ENCODE measurements at places on chromosomes 1 and 21.

DNA sequence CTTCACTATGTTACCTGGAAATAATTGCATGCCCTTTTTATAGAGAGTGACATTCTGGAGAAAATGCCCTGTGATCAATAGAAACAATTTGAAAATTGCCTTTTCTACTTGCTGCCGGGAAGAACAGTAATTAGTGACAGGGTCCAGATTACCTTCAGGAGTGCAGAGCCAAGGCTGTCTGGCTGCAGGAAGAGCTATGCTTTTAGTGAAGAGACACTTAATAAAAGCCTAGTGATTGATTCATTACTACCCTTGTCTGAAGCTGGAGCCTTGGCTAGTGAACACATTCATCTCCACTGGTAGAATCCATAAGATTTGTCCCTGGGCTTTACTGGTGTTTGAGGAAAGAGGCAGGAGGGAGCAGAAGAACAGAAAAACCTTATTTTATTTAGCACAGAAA is 12.9 kb upstream of the DNASE2B start:
- no peak overlapping the region for H3K27ac ChIP-seq
- H3K4me1 ChIP-seq, result no peaks in the 10 kb centered on the region
- H3K36me3 ChIP-seq, result no peaks in the 10 kb centered on the region

DNA sequence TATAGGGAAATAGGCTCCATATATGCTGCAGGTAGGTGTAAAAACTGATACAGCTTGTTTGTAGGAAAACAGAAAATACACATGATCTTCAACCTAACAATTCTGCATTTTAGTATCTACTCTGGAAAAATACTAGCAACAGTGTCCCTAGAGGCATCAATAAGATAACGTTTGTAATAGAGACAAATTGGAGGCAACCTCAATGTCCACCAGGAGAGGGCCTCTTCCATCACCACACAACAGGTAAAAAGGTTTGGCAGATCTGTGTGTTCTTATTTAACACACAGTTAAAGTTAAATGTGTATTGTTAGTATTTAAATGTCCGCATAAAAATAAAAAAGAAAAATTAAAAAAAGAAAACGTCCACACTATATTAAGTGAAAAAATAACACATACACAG is 5.4 kb downstream of the EIF2D start:
- H3K27ac ChIP-seq, result no peak overlapping the region
- peaks cover 34% of the 10 kb centered on the region for H3K36me3 ChIP-seq
- DNase-seq, result peak; percentile 36

- H3K4me3 ChIP-seq, result no peak overlapping the region
- DNase-seq, result no peak
- H3K36me3 ChIP-seq, result no peaks in the 10 kb centered on the region
Observed at GRCh38 chr1:17393230-17393629, 21.2 kb downstream of the PADI6 start.

DNA sequence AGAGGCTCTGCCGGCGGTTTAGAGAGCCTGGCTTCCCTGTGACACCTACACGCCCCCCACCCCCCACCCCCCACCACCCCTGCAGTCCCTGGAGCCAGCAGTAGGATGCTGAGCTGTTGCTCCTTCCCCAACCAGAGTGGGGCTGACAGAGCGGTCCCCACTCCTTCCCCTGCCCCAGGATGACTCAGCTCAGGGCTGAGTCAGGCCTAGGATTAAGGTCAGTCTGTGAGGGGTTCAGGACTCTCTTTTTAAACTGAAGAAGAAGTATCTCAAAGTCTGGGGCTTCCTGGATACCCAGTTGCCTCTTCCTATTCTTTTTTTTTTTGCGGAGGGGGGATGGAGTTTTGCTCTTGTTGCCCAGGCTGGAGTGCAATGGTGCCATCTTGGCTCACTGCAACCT is 19.1 kb downstream of the DMBX1 start:
- H3K4me1 ChIP-seq, result no peaks in the 10 kb centered on the region
- peaks cover 36% of the 10 kb centered on the region for H3K27me3 ChIP-seq
- no peak overlapping the region for H3K4me3 ChIP-seq
- H3K27ac ChIP-seq, result no peak overlapping the region
- no peak for DNase-seq

GRCh38 chr1:102977292-102977691 is 131.0 kb downstream of the COL11A1 start:
- H3K36me3 ChIP-seq, result no peaks in the 10 kb centered on the region
- H3K4me1 ChIP-seq, result no peaks in the 10 kb centered on the region
- H3K27ac ChIP-seq, result no peak overlapping the region
- no peak for DNase-seq

DNA sequence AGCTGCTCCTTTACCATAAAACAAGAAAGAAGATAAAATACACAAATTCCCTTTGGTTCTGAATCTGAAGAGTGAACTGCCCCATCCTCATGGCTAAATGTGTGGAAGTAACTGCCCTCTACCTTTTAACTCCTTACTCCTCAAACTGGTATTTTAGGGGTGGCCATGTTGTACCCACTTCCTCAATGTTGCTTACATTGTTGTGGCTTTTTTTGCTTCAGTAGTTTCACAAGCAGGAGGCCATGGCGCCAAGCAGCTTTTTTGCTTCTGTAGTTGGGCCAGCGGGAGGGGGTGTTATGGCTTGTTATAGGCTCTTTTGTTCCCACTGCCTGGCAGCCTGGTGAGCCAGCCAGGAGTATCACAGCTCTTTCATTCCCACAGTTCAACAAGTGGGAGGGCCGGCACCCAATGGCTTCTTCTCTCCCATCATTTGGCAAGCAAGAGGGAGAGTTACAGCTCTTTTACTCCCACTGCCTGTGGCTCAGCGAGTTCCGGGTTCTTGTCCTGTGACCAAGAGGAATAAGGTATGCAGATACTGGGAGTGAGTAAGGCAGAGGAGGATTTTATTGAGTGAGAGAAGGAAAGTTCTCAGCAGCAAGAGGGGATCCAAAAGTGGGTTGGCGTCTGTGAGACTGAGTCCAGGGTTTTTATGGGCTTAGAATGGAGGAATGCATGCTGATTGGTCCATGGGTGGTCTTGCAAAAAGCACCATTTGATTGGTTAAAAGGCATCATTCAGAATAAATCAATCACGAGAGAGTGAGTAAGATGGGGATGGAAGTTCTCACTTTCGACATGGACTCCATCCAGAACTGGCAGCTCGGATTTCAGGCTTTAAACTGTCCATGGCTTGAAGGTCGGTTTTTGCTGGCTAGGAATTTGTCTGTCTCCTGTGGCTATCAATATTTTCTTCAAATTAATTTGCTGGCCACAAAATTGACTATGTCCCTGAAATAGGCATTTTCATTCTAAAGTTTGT is 429.6 kb downstream of the HLX start:
- H3K4me1 ChIP-seq, result no peaks in the 10 kb centered on the region
- no peak for DNase-seq
- no peak overlapping the region for H3K4me3 ChIP-seq
- no peaks in the 10 kb centered on the region for H3K36me3 ChIP-seq
- no peaks in the 10 kb centered on the region for H3K27me3 ChIP-seq

- peaks cover 20% of the 10 kb centered on the region for H3K4me1 ChIP-seq
- H3K27me3 ChIP-seq, result peaks cover 9% of the 10 kb centered on the region
- no peak overlapping the region for H3K4me3 ChIP-seq
- H3K36me3 ChIP-seq, result no peaks in the 10 kb centered on the region
Observed at GRCh38 chr1:59290193-59290949, 6.5 kb upstream of the FGGY start.

- peaks cover 3% of the 10 kb centered on the region for H3K4me1 ChIP-seq
- no peak for DNase-seq
Observed at GRCh38 chr1:83994111-83994510, 4.8 kb downstream of the TTLL7 start.

GRCh38 chr1:93061895-93062792 is 16.9 kb upstream of the MTF2 start:
- DNase-seq, result peak; percentile 66
- no peaks in the 10 kb centered on the region for H3K36me3 ChIP-seq
- no peak overlapping the region for H3K4me3 ChIP-seq
- peaks cover 38% of the 10 kb centered on the region for H3K27me3 ChIP-seq
- no peak overlapping the region for H3K27ac ChIP-seq
- no peaks in the 10 kb centered on the region for H3K4me1 ChIP-seq

- no peak overlapping the region for H3K4me3 ChIP-seq
- no peaks in the 10 kb centered on the region for H3K4me1 ChIP-seq
- no peaks in the 10 kb centered on the region for H3K36me3 ChIP-seq
- no peak for DNase-seq
- no peaks in the 10 kb centered on the region for H3K27me3 ChIP-seq
- no peak overlapping the region for H3K27ac ChIP-seq
Observed at GRCh38 chr1:7119156-7119555, 333.9 kb downstream of the CAMTA1 start.

DNA sequence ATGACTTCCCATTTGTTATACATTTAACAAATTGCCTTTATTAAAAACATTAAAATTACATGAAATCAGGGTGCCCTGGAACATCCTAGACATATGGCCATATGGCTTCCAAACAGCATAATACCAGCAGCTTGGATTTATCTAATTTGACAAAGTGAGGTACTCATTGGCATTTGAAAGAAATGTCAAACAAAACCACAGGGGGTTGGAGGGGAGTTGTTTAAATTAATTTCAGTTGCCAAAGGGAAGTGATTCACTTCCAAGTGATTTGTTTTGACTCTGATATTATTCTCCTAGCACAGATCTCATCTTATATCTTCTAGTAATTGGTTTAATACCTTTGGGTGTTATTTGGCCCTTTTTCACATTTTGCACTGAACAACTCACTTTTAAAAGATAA is 24.5 kb upstream of the POU2F1 start:
- H3K4me1 ChIP-seq, result no peaks in the 10 kb centered on the region
- no peak overlapping the region for H3K4me3 ChIP-seq
- DNase-seq, result no peak
- H3K27me3 ChIP-seq, result peaks cover 6% of the 10 kb centered on the region
- H3K27ac ChIP-seq, result no peak overlapping the region

DNA sequence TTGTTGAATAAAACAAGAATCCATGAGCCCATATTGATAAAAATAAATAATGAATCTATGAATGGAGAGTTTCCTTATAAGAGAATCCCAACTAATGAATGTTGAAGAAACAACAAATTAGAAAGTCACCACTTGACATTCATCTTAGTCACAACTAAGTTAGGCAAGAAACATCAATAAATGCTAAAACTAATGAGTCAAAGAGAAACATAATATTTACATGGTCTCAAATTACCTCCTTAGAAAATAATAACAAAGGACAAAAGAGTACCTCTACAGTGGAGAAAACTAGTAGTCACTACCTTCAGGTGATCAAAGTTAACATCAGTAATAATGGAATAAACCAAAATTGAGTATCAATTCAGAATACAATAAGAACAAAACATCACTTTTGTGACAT is 93.5 kb downstream of the AKT3 start:
- no peak overlapping the region for H3K4me3 ChIP-seq
- no peak for DNase-seq
- H3K27ac ChIP-seq, result no peak overlapping the region
- no peaks in the 10 kb centered on the region for H3K27me3 ChIP-seq
- peaks cover under 1% of the 10 kb centered on the region for H3K4me1 ChIP-seq

GRCh38 chr1:59971464-59971911 is 44.9 kb upstream of the CYP2J2 start:
- peak; percentile 60 for DNase-seq
- H3K36me3 ChIP-seq, result no peaks in the 10 kb centered on the region
- peaks cover 4% of the 10 kb centered on the region for H3K4me1 ChIP-seq
- no peak overlapping the region for H3K27ac ChIP-seq

DNA sequence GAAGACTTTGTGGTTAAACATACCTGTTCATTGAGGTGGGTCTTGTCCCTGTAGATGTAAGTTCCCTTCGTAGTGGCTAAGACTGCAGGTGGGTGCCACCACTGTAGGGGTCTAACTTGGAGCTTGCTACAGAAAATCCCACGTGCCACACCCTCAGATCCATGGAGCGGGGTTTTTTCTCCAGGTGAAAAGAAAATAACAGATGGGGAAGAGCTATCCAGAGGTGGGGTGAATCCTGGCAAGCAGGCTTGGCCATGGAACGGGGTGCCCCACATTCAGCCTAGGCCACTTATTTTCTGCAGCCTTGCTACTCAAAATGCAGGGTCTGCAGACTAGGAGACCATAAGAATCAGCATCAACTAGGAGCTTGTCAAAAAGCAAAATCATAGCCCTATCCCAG is 24.0 kb downstream of the EXOC8 start:
- no peak overlapping the region for H3K4me3 ChIP-seq
- no peaks in the 10 kb centered on the region for H3K4me1 ChIP-seq
- peaks cover 10% of the 10 kb centered on the region for H3K27me3 ChIP-seq
- no peak overlapping the region for H3K27ac ChIP-seq

DNA sequence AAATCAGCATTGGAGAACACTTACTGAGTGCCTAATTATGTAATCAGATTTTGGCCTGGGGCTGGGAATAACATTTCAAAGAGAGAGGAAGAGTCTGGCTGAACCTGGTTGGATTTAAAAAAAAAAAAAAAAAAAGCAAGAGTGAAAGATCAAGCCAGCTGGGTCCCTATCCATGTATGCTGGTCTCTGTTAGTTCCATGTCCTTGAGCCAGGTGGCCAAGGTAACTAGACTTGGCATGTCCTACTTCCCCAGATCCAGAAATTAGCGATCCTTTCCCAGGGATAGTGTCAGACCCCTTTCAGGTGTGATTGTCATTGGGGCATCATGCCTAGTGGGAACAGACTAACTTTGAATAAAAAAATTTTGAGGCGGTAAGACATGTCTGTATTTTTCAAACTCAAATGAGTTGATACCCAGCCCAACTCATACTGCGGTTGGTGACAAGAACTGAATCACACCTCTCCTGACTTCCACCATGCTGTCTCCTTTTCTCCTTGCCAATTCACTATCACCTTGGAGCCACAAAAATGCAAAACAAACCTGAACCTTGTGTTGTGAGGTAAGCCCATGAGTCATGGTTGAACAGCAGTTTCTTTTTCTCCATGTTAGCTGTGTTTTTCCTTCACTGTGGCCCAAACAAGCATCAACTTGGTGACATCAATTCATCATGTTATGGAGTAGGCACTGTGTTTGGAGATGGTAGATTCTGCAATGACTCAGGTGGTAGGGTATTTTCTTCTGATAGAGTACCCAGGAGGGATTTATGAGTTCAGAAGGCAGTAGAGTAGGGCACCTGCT is 24.5 kb upstream of the PPP2R5A start:
- DNase-seq, result peak; percentile 26
- peak overlapping the region; percentile 54 for H3K27ac ChIP-seq
- no peaks in the 10 kb centered on the region for H3K27me3 ChIP-seq
- no peak overlapping the region for H3K4me3 ChIP-seq

DNA sequence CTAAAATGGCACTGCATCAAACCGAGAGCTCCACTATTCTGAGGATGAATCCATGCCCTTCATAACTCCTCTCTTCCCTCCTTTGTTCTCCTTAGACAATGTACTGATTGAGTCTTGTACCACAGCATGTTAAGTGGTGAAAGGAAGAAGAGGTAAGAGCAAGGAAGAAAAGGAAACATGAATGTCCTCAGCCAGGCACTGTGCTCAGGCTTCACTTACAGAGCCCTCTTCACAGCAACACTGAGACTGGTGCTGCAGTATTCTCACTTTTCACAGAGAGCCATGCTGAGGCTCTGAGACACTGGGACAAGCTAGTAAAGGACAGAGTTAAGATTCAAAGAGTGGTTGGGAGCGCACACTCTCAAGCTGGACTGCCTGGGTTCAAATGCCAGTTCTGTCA is 143.5 kb downstream of the AKT3 start:
- H3K27me3 ChIP-seq, result no peaks in the 10 kb centered on the region
- H3K4me1 ChIP-seq, result peaks cover 4% of the 10 kb centered on the region

GRCh38 chr1:206855859-206856258 is 9.6 kb upstream of the IL20 start:
- peaks cover 38% of the 10 kb centered on the region for H3K4me1 ChIP-seq
- H3K36me3 ChIP-seq, result peaks cover 8% of the 10 kb centered on the region
- no peak overlapping the region for H3K27ac ChIP-seq

GRCh38 chr21:28899744-28900143 is 92.9 kb downstream of the LTN1 start:
- no peak overlapping the region for H3K4me3 ChIP-seq
- no peaks in the 10 kb centered on the region for H3K36me3 ChIP-seq
- no peak overlapping the region for H3K27ac ChIP-seq
- no peak for DNase-seq
- no peaks in the 10 kb centered on the region for H3K4me1 ChIP-seq

Measured in activated naive CD4-positive, alpha-beta T cell treated with anti-CD3 and anti-CD28 coated beads, Interleukin-2, amount 10 ng/mL, durations not matched to agents 7 days and 5 days (primary cell).